RCC 7860 (cell line): ENCODE measurements at places on chromosomes 13 and 19.
A peak's percentile ranks its signal among the peaks of the same experiment; 100 is the strongest.

DNA sequence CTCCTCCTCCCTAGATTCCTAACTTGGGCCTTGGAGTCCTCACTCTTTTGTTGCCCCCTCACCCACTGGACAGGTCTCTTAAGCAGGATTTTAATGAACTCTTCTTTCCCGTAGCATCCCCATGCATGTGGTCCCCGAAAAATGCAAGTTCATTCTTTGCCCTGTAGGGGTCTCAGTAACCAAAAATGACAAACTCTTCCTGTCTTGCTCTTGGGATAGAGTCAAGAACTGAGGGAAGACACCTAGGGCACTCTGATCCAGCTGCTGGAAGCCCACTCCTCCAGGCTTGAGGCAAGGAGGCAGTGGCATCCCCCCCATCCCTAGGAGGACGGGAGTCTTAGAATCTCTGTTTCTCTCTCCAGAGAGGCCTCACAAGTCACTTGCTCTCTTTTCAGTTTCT, 987.0 kb downstream of the DIAPH3 start:
- no peak for DNase-seq

DNA sequence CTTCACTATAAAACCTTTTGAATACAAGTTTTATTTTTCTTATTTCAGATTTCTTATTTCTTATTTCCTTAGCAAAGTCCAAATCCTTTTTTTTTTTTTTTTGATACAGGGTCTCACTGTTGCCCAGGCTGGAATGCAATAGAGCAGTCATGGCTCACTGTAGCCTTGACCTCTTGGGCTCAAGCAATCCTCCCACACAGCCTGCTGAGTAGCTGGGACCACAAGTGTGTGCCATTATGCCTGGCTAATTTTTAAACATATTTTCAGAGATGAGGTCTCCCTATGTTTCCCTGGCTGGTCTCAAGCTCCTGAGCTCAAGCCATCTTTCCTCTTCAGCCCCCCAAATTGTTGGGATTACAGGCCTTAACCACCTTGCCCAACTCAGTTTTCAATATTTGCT, 334.3 kb downstream of the DLEU7 start:
- peak; percentile 68 for DNase-seq

DNA sequence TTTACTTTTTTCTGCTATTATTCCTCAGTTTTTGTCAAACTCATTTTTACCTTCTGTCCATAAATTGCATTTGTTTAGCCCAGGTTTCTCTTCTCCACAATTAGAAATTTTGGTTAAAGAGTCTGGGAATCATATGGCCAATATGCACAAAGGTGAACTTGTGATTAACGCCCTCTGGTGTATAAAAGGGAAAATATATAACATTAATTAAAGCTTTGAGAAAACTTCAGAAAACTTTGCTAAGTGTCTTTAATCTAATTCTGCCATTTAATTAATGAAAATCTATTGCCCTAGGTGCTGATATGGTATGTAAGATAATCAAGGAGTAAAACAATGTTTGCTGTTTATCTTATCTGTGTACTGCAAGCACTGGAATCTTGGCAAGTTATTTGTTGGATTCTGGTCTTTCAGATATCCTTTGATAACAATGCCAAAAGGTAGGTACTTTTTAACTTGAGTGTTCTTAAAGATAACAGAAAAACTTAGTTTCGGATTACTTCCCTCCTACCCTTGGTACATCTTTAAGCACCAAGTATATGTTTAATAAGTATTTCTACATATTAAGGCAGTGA, 402.6 kb downstream of the SUCLA2 start:
- no peak for DNase-seq

- DNase-seq = no peak
Measured at GRCh38 chr13:114104655-114105520, 27.5 kb downstream of the RASA3 start.

DNA sequence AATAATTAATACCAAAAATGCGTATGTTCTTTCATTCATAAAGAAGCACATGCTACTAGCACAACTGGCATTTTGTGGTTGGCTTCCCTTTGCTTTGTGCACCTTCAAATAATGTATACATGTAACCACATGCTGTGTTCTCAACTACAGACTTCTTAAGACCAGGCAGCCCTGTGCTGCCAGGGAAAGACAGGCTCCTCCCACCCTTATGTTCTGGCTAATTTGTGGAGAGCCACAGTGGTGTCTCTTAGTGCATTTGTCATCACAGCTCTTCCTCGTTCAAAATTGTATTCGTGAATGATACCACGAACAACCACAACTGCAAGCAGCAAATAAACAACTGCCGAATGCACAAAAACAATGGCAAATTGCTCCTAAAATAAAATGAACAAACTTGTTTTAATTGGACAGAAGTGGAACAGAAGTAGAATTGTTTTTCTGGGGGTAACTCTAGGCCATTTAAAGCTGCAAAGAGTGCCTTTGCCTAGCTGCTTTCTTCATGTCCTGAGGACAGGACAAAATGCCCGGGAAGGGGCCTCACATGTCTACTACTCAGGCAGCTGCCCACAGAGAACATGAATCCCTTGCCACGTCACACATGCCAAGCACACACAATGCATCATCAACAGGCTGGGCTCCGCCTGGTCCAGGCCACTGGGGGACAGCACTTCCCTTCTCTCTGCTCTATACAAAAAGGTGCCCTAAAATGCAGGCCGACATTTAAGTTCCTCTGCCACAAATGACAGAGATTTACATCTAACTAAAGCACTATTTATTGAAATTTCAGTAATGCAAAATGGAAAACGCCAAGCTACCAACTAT, 21.7 kb downstream of the IRS2 start:
- no peak for DNase-seq

GRCh38 chr19:6997679-6998445, 23.4 kb downstream of the MBD3L2B start:
- DNase-seq = no peak

DNA sequence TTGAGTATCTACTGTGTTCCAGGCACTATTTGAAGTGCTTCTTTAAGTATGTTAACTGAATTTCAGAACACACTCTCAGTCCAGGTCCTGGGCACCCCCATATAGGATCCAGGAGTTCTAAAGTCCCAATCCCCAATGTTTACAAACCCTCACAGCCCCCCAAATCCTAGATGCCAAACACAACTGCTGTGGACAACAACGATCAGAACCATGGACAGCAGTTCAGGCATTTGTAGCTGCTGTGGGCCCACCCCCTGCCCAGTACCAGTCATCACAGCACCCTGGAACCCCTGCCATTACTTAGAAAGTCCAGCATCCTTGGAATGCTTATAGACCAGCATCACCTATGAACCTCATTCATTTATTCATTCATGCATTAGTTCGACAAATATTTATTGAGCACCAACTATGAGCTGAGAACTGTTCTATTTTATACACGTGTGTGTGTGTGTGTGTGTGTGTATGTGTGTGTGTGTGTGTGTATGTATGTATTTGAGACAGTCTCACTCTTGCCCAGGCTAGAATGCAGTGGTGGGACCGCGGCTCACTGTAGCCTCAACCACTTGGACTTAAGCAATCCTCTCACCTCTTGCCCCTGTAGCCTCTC, 19.3 kb upstream of the SDHAF1 start:
- no peak for DNase-seq

DNA sequence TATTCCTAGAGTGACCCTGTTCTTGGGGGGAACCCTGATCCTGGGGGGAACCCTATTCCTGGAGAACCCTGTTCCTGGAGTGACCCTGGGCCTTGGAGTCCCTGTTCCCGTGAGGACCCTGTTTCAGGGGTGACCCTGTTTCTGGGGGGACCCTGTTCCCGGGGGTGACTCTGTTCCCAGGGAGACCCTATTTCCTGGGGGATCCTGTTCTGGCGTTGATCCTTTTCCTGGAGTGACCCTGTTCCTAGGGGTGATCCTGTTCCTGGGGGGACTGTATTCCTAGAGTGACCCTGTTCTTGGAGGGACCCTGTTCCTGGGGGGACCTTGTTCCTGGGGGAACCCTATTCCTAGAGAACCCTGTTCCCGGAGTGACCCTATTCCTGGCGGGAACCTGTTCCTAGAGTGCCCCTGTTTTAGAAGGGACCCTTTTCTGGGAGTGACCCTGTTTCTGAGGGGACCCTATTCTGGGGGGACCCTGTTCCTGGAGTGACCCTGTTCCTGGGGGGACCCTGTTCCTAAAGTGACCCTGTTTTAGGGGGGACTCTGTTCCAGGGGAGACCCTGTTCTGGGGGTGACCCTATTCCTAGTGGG, 15.0 kb downstream of the GNA15 start:
- no peak for DNase-seq

- no peak for DNase-seq
Measured at GRCh38 chr13:61084988-61085387, 330.7 kb downstream of the PCDH20 start.

GRCh38 chr13:27593267-27593666, 27.1 kb downstream of the LNX2 start:
- DNase-seq = no peak

DNA sequence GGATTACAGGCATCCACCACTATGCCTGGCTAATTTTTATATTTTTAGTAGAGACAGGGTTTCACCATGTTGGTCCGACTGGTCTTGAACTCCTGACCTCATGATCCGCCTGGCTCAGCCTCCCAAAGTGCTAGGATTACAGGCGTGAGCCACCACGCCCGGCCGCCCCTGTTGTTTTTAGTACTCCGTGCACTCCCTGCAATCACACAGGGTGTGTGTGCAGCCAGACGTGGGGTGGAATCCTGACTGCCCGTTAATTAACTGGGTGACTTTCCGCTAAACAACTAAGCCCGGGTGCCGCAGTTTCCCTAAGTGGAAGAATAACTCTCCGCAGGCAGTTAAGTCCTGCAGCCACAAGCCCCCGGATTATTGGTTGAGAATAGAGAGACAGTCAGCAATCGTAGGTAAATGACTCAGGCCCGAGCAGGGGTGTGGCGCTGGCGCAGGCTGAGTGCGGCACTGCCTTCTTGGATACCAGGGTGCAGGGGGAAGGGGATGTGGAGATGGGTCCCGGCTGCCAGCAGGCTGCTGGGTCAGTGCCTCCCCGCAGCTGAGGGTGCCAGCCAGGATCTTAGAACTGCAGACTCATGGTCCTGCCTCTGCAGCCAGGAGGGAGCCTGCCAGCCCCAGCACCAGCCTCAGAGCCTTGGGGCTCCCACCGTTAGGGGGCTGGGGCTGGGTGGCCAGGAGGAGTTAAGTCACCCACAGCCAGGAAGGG, 6.1 kb upstream of the FXYD3 start:
- no peak for DNase-seq

- no peak for DNase-seq
Measured at GRCh38 chr19:16366056-16366432, 41.4 kb downstream of the KLF2 start.

DNA sequence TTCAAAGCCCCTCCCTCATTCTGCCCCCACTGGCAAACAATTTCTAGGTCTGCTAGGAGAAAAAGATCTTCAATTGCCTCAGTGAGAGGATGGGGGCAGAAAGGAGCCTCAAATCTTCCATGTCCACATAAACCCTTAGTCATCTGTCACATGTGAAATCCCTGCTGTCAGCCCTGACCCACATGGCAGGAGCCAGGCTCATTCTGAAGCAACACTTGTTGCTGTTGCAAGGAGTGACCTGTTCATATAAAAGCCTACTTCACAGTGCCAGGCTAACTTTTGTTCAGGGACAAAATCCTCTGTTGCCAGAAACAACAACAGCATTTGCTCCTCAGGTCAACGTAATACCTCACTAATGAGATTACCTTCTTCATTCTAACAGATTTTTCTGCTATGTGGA, 70.5 kb downstream of the IRS2 start:
- DNase-seq = no peak

DNA sequence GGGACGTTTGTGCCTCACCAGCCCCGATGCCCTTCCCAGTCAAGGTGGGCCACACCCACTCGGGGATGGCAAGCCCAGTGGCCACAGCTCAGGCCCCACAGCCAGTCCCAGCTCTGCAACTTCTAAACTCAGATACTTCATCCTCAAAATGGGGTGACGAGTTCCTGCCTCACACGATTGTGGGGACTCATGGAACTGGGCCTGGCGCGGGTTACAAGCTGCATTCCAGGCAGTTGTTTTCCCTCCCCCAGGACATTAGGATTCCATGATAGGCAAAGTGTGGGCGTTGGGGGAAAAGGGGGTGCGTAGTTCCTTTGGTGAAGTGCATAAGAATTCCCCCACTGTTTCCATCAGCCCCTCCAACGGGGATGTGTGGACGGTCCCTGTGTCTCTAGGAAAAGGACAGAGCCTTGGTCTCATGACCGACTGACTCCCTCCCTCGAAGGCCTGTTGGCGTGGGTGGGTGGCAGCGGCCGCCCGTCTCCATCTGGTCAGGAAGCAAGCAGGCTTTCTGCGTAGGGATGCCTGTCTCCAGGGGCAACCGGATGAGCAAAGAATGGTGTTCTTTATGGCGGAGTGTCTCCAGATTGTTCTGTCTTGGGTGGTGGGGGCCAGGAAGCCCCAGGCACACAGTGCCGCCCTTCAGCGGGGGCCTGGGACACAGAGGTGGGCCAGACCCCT, 21.1 kb upstream of the NPAS1 start:
- no peak for DNase-seq

DNA sequence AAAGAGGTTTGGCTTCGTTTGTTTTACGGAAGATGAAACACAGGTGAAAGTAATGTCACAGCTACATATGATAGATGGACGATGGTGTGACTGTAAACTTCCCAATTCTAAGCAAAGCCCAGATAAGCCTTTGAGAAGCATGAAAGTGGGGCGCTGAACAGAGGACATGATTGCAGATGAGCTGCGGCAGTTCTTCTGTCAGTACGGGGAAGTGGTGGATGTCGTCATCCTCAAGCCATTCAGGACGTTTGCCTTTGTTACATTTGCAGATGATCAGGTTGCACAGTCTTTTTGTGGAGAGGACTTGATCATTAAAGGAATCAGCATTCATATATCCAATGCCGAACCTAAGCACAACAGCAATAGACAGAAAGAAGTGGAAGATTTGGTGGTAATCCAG, 111.5 kb upstream of the DIAPH3 start:
- DNase-seq = no peak

GRCh38 chr13:111280681-111281585, 39.5 kb upstream of the TEX29 start:
- DNase-seq = no peak

GRCh38 chr13:99367663-99368448, 60.7 kb upstream of the GPR183 start:
- no peak for DNase-seq

DNA sequence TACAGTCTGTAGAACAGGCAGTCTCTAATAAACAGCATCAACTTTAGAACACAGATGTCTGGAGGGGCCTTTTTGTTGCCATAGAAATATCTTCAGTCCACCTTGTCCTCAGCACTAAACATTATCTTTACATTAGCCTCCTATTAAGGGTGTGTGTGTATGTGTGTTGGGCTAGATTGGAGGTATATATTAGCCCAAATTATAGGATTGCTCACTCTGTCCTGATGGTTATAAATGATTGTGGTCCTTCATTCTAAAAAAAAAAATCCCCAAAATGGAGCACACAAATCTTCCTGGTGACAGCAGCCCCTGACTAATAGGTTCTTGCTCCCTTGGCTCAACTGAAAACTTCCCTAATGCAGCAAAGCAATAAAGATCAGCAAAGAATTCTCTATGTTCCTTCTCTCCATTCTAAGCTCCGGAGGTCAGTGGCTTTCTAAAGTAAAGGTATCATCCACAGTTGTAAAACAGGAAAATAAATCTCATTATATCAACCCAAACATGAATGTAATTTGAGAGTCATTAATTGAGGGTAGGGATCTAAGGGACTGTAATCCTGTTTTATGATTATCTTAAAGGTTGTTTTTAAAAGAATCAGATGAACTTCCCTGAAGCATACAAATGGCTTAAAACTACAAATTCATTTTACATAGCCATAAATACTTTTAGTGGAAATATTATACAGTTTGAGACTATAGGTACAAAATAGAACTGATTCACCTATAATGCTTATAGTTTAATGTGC, 232.7 kb downstream of the KLF12 start:
- no peak for DNase-seq

GRCh38 chr13:93953841-93954240, 525.6 kb downstream of the DCT start:
- DNase-seq = no peak
